Cerebellar nuclear complex (tissue), 1 donor: ENCODE measurements at places on chromosomes 5 and 9.
A peak's percentile ranks its signal among the peaks of the same experiment; 100 is the strongest.

DNA sequence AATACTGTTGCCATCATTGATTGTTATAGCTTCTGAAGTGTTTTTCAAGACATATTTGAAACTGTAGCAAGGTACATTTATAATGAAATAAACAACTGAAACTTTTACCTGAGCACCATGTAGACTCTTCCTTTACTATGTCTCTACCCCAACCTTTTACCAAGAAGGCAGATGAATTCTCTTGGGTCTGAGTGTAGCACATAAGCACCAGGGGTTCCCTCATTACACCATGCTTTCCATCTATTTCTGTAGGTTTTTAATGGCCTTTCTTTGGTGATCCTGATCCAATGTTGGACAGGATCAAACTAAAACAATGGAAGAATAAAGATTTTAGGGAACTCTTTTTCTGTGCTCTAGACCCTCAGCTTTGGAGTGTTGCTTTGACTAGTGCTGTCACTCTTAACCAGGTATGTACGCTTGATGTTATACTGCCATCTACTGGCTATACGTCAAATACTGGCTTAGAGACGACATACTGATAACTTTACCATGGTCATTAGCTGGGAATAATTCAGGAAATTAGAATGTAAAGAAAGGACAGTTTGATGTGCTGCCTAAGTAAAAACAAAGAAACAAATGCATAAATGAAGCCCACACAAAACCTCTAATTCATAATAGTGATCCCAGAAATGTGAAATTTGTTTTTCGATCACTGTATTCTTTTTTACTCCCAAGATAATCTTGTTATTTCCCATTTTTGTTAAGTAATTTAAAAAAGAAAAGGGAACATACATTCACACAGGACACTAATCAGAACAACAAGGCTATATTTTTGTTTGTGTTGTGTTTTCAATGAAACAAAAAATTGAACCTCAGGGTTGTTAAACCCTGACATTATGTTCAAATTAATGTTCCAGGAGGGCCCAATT lies 30.7 kb downstream of the IFNW1 start:
- no peak for DNase-seq

- peak; percentile 85 for DNase-seq
Measured at GRCh38 chr5:14429101-14430050, 152.2 kb upstream of the OTULINL start.

- DNase-seq, result no peak
Measured at GRCh38 chr5:66553916-66554575, 42.1 kb upstream of the MAST4 start.

DNA sequence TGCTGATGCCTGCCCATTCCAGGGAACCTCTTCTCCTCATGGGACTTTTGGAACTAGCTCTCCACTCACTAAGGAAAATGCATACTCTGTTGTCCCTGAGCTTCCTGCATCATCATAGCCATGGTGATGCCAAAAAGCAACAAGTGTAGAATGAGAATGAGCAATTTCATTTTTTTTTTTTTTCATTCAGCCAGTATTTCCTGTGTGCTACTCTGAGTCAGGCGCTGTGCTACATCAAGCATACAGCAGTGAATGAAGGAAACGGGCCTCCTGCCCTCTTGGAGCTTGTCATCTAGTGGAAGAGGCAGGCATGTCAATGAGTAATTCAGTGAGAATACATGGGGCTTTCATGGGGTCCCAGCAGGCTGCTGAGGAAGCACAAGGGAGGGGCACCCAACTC lies 483.1 kb downstream of the BNC2 start:
- DNase-seq, result no peak

- DNase-seq, result no peak
Measured at GRCh38 chr9:132774886-132775285, 103.2 kb downstream of the AK8 start.

GRCh38 chr9:125492719-125493118 lies 214.3 kb downstream of the MAPKAP1 start:
- DNase-seq, result no peak

DNA sequence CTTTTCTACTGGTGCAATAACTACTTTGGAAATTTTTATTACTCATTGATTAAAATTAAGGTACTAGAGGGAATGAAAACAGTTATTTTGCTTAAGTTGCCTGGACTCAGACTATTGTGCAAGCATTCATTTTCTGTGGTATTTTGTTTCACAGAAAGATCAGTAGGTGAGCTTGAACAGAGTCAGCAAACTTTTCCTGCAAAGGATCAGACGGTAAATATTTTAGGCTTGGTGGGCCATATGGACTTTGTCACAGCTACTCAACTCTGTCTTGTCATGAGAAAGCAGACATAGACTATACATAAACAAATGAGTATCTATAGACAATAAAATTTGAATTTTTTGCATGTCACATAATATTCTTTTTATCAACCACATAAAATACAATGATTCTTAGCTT lies 1036.4 kb downstream of the NR2F1-AS1 start:
- DNase-seq, result no peak

- no peak for DNase-seq
Measured at GRCh38 chr9:94139672-94140417, 55.6 kb downstream of the PTPDC1 start.

- DNase-seq, result no peak
Measured at GRCh38 chr5:37208883-37209797, 40.0 kb downstream of the CPLANE1 start.

DNA sequence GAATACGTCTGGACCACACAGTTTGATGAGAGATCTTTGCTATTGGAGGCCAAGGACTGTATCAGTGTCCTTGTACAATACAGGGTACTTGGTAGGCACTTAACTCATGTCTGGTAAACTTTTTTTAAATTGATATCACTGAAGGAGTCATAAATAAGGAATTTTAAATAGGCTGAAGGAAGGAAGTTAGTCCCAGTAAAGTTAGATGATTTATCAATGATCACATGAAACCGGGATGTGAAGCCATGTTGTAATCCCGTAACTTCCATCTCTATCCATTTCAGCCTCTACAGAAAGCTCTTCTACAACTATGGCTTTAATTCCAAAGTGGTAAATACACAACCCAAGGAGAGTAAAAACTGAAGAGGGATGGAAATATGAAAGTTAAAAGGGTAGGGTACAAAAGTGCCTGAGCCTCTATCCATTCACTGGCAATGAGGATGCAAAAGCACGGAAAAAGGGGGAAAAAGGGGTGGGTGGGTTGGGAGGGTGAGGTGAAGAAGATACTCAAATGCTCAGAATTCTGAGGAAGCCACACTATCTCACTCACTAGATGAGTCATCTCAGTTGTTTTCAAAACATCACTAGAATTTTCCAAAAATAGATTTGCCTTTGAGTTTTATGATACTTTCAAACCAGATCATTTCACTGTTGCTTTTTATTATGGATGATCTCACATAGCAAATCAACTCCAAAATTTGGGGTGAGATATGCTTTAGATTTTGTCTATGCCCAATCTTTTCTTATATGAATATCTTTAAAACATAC lies 1053.5 kb downstream of the NR2F1-AS1 start:
- no peak for DNase-seq

DNA sequence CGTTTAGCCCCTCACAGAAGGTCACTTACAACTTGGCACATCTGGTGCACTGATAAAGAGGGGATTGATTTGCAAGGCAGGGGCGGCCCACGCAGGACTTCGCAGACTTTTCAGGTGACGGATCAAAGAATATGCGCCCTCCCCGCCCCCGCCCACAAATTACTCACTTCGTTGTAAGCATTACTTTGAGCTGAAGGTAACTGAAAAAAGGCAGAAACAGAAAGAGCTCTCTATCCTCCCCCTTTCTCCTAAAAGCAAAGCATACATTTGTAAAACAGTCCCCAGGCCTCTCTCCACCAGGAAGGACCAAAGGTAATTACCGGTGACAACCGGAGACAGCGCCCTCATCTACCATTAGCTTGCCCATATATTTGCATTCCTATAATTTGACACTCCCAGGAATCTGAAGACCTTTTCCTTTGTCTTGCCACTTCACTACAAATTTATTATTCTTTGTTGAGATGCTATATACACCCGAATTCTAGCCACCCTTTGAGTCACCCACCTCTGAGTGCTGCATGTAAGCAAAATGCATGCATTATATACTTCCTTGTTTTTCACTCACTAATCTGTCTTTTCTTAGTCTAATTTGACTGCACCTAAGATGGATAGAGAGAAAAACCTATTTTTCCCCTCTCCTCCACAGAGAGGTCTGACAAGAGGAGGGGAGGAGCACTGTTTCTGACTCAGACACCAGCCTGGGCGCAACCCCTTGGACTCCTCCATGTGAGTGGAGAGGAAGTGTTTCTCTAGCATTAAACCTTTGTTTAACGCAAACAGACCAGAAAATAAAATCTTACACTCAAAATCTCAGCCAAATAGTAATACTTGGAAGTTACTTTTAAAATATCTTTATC lies 74.7 kb upstream of the SPIN1 start:
- no peak for DNase-seq

DNA sequence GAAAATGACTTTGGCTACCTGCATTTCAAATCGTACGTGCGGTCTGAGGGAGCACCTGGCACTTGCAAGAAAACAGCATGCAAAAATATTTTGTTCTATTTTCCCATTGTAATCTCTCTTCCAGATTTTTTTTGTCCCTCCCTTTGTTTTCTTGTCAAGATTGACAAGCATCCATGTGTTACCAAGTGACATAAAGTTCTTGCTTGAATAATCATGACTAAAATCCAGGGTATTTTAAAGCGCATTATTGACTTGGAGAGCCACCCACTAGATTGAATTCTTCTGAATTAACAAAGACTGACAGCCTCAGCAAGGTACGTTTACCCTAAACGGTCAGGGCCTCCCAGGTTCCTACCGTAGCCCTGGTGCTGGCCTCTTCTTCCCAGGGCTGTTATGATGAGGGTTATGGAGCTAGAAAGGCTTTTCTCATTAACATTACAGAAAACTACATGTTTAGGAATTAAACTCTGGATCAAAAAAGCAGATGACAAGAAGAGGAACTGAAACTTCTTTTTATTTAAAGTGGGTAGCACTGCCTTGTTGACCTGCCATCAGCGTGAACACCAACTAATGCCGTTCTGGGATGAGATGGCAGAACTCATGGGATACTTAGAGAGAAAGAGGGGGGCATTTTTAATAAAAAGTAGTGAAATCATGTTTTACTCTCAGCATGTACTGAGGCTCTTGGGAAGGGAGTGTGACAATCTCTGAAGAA lies 297.0 kb downstream of the EFNA5 start:
- DNase-seq, result no peak

DNA sequence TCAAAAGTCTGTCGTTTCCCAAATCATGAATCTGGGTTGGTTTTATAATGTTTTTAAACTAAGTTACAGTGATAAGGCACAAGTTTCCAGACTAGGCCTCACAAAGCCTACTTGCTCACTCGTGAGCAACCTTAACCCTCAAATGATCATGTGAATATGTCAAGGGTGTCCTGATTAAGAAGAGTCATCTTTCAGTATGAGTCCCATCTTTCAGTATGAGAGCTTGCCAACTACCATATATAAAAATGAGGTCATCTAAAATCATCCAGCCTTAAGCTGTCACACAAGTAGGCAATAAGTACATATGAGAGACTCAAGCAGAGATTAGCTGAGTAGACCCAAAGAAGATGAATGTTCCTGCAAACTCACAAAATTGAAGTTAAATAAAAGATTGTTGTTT lies 668.4 kb upstream of the FAM174A start:
- DNase-seq, result no peak

DNA sequence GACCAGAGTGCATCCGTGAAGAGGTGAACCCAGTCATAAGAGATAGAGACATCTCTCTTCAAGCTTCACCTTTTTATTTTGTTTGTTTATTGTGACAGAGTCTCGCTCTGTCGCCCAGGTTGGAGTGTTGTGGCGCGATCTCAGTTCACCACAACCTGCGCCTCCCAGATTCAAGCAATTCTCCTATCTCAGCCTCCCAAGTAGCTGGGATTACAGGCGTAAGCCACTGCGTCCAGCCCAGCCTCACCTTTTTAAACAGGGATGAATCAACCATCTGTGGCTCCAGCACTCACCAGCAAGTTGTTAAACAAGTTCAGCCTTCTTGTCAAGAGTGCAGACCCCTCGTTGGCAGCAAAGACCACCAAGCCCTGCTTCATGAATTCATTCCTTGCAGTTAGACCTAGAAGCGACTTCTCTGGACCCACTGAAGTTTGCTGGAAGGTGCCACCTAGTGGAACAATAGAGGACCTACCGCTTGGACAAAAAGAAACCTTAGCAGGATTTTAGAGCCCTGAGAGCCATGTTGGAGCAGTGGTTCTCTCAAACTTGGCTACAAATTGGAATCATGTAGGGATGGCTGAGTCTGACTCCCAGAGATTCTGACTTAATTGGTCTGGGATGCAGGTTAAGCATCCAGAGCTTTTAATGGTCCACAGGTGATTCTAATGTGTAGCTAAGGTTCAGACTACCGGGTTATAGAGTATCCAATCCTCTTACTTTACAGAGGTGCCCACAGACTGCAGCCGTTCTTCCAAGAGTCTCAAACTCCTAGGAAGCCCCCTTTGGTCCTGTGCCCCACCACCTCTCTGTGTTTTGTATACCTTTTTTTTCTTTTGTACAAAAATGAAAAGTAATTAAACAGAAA lies 10.5 kb upstream of the GALNT10 start:
- DNase-seq, result no peak

- DNase-seq, result no peak
Measured at GRCh38 chr5:5198135-5198534, 58.0 kb downstream of the ADAMTS16 start.

DNA sequence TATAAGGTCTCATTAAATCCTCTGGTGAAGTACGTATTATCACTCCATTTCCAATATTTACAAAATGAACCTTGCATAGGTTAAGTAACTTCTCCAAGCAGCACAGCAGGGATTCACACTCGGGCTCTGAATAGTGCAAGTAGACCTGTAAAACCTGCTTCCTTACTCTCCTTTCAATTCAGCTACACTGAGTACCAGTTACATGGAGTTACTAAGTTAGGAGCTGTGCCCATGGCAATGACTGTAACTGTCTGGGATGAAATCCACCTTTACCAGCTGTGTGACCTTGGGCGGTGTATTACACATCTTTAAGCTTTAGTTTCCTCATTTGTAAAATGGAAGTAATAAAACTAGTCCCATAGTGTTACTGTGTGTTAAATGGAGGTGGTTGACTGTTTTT lies 15.9 kb upstream of the MOB3B start:
- no peak for DNase-seq

GRCh38 chr5:119171686-119172085 lies 100.8 kb downstream of the DMXL1 start:
- DNase-seq, result no peak
